ENCODE measurements at places on chromosomes 1 and 21. TPM values are rescaled to one million over a fixed set of nuclear protein-coding genes. Genes with fewer than 3 reads are reported as not detected.
A peak's percentile ranks its signal among the peaks of the same experiment; 100 is the strongest.

GRCh38 chr1:93344886-93345632 lies 648 bp upstream of the DR1 start:
- DNase-seq, result no peak

- DNase-seq, result peak; percentile 36
These were observed 950 bp upstream of the EVA1C start for GRCh38 chr21:32411350-32412161.

GRCh38 chr1:155978973-155979429 lies 654 bp upstream of the ARHGEF2 start:
- DNase-seq, result no peak

SPSB1 gene
- 7.7 TPM for total RNA-seq

All from T-helper 17 cell (primary cell).